AG09309 (cell line): ENCODE measurements at places on chromosomes 2 and 18.

GRCh38 chr18:23881778-23882177 lies 132.8 kb upstream of the TTC39C start:
- DNase-seq = no peak

DNA sequence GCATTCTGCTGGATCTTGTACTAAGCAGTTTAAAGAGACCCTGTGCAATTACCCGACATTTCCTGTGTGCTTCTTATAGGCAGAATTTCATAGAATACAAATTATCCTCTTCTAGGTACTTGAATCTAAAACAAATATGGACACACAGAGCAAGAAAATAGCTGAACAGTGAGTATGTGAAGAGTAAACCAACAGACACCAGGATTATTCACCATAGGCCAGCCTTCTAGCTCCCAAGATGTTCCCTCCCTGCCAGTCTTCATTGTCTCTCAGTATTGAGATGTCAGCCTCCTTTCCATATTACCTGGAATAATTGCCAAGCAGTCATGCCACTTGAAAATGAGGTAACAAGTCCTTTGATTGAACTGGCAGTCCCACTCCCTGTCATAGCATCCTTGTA lies 187.1 kb downstream of the PTPRM start:
- no peak for DNase-seq

GRCh38 chr2:112733456-112733855 lies 12.6 kb downstream of the NT5DC4 start:
- no peak for DNase-seq

GRCh38 chr2:172972005-172972619 lies 103.5 kb upstream of the MAP3K20 start:
- no peak for DNase-seq

GRCh38 chr2:12675352-12675795 lies 41.4 kb upstream of the TRIB2 start:
- peak; percentile 8 for DNase-seq

DNA sequence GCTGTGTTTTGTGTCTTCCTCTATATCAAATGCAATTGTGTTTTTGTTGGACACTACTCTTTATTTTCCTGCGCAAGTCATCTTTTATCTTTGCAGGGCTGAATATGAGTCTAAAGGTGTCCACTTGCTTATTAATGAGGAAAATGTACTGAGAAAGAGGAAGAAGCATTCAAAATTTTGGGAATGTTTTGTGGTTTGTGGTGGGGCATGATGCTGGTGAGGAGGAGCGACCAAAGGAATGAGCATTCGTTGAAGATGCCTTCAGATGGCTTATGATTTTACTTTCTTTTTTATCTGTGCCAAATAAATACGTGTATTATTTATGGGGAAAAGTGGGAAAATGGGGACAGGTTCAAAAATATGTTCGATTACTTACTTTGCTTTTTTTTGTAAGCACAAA lies 63.9 kb upstream of the SMIM21 start:
- no peak for DNase-seq

GRCh38 chr2:63064197-63064596 lies 13.6 kb downstream of the OTX1 start:
- no peak for DNase-seq
